Breast epithelium (tissue), 4 donors: ENCODE measurements at places on chromosomes 2 and 18. TPM values are rescaled to one million over a fixed set of nuclear protein-coding genes. Genes with fewer than 3 reads are reported as not detected.

The PLEKHH2 gene
- total RNA-seq = 67.2 TPM

The IL1R1 gene
- total RNA-seq = 127 TPM

The ITGA4 gene
- total RNA-seq = 12.5 TPM

The GAL3ST2 gene
- not detected for total RNA-seq

The SLC14A1 gene
- total RNA-seq = 2.3 TPM

DNA sequence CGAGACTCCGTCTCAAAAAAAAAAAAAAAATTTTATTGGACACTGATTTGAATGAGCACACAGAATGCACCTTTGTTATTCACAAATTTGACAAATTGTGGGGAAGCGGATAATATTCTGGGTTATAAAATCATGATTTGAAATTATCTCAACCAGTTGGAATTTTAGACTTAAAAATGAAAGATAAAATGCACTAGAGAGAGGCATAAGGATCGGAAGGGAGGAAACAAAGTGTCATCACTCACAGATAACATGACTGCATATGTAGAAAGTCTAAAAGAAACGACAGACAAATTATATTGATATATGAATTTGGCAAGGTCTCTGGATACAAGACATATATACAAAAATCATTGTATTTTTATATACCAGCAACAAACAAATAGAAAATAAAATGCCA, 70.6 kb downstream of the CD28 start:
- no peak for DNase-seq

DNA sequence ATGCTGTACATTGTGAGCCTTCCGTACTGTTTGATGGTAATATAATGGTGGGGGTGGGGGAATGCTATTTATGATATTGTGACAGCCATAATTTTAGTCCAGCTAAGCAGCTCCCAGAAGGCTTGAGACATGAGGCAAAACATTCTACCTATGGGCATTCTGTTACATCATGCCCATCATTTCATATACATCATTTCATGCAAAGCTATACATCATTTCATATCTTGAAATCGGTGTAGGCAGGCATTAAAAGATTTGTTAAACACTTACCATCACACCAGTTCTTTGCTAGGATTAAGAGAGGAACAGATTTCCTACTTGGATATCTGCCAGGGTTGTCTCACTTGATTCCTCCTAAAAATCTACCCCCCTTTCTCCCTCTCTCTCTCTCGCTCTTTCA, 84.5 kb downstream of the COL5A2 start:
- DNase-seq = no peak

- DNase-seq = no peak
Observed at GRCh38 chr2:149313512-149313972, 16.8 kb upstream of the LYPD6 start.

- DNase-seq = no peak
Observed at GRCh38 chr18:80184243-80184772, 63.0 kb downstream of the PARD6G start.

DNA sequence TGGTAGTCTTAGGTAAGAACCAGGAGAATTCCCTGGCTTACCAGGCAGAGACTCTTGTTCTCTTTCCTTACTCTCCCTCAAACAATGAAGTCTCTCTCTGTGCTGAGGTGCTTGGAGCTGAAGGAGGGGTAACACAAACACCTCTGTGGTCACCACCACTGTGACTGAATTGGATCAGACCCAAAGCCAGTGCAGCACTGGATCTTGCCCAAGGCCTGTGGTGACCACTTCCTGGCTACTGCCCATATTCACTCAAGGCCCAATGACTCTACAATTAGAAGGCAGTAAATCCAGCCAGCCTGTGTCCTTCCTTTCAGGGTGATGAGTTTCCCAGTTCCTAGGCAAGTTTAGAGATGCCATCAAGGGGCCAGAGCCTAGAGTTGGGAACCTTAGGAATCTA, 706.8 kb downstream of the SLC4A3 start:
- DNase-seq = no peak

GRCh38 chr2:27494944-27495554, at the start of gene FNDC4:
TSS of gene FNDC4 (minus strand) at chr2:27495200. CDS start at chr2:27494679, 521 bp downstream.
- DNase-seq = no peak

DNA sequence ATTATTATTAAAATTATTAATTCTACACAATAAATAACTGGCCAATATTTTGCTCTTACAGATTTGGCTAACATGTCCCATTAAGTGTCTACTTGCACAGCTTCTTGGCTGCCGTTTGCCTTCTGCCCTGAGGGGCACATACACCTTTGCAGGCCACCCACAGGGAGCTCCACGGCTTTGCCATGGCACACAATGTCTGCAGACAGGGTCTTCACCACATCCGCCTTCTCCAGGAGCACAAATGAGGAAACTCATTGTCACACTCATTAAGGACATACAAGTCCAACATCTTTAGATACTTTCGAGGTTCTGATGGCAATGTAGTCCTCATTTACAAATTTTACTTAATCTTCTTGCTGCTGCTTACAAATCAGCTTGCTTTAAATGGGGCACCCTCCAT, 45.6 kb downstream of the LONRF2 start:
- no peak for DNase-seq

DNA sequence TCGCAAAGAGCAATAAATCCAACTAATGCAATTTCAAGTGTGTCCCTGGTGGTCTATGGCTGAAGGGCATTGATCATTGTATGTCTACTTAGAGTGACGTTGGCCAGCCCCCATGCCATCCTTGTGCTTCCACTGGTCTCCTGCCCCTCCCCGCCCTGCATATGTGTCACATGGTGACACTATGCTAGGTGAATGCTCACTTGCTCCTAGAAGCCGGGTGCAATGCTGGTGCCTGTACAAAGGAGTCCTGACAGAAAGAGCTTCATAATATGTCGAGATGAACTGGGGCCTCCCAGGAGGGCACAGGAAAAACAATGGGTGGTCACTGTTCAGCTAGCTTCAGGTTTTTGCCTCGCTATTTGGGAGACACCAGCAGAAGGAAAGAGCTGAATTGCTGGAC, 5.9 kb upstream of the TRABD2A start:
- DNase-seq = no peak

DNA sequence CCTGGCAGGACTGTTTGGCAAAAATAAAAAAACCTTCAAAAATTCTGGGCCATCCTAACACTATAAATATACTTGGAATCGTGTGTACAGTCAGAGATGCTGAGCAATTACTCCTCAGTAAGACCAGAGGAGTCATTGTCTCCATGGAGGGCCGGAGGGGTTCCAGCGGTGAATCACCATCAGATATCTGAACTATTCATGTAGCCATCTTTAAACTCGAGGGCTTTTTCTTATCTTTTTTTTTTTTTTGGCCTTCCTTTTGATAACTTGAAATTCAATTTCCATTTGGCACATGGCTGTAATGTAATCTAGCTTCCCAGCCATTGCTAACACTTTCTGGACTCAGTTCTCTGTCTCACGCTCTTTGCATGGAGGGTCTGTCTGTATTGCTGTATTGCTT, 7.4 kb upstream of the FHL2 start:
- DNase-seq = no peak

- DNase-seq = no peak
Observed at GRCh38 chr2:156279446-156280150, 52.9 kb downstream of the NR4A2 start.
